ENCODE measurements at places on chromosomes 16 and 17.
A peak's percentile ranks its signal among the peaks of the same experiment; 100 is the strongest.

GRCh38 chr16:54687043-54687899, 243.4 kb upstream of the IRX5 start:
- no peak for DNase-seq

- no peak for DNase-seq
Observed at GRCh38 chr16:20940871-20941635, 40.5 kb downstream of the LYRM1 start.

- DNase-seq: no peak
Observed at GRCh38 chr16:70402916-70403659, 35.8 kb downstream of the ST3GAL2 start.

DNA sequence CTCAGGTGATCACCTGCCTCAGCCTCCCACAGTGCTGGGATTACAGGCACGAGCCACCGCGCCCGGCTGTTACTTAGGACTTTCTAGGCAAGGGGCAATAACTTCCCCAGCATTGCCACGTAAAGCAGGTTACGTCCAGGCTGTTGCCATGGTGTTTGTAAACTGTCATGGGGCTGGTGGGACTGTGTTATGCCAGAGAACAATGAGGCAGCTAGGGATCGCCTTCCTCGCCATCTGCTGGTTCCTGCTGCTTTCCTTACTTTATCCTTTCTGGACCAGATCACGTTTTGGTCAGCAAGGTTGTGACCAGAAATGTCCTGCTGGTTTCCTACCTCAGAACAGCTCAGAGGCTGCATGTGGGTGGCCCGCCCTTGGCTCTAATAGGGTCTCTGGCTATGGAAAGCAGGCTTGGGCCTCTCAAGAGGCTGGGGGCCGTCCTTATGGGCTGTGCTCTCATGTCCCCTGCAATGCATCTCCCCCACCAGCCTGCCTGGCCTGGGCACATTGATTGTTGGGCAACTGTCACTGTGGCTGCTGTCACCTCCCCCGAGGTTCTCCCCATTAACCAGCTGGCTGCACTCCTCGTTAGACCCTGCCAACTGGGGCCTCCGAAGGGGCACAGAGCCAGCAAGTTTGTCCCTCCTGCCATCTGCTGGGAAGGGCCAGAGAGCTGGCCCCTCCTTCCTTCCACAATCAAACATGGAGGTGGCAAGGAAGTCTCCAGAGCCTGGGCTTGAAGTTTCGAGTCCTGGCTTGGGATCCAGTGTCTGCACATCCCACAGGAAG, 28.2 kb upstream of the ZC3H18 start:
- DNase-seq: no peak

- no peak for DNase-seq
Observed at GRCh38 chr17:69506489-69506888, 92.0 kb downstream of the MAP2K6 start.

GRCh38 chr17:41263212-41263611, 2.0 kb upstream of the KRTAP9-6 start:
- DNase-seq: no peak

- peak; percentile 31 for DNase-seq
Observed at GRCh38 chr16:23509782-23510163, 521 bp downstream of the GGA2 start.

DNA sequence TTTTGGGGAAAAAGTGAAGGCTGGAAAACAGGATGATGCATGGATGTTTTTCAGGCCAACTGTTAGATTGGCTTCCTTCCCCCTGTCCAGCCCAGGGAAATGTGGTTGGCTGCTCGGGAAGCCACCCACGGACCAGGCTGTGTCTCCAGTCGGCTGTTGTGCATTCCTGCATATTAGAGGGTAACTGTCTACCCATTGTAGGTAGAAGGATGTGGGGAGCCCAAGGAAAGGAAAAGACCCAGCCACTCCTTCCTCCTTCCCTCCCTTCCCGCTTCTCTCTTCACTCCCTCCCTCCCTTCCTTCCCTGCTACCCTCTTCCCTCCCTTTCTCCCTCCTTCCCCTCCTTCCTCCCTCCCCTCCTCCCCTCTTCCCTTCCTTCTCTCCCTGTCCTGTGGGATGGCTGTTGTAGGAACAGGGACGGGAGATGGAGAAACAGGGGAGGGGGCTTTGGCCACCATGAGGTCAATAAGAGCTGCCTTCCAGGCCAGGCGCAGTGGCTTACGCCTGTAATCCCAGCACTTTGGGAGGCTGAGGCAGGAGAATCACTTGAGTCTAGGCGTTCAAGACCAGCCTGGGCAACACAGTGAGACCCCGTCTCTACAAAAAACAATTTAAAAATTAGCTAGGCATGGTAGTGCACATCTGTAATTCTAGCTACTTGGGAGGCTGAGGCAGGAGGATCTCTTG, 16.9 kb downstream of the SYT17 start:
- DNase-seq: no peak

- DNase-seq: peak; percentile 86
Observed at GRCh38 chr17:49031965-49032928, 35.1 kb downstream of the IGF2BP1 start.

DNA sequence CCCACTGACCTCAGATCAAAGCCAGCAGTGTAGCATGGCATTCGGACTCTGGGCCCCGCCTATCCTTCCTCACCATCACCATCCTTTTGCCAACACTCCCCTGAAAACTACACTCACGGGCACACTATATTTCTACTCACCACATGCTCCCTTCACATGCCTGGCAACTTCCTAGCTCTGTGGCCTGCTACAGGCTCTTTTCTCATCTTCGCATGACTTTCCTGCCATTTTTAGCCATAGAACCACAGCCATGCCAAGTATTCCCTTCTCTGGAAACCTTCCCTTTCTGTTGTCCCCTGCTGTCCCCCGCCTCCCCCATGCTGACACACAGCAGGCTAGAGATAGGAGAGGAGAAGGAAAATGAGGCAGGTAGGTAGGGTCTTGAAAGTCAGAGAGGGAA, 45.5 kb upstream of the MMP2 start:
- DNase-seq: no peak

DNA sequence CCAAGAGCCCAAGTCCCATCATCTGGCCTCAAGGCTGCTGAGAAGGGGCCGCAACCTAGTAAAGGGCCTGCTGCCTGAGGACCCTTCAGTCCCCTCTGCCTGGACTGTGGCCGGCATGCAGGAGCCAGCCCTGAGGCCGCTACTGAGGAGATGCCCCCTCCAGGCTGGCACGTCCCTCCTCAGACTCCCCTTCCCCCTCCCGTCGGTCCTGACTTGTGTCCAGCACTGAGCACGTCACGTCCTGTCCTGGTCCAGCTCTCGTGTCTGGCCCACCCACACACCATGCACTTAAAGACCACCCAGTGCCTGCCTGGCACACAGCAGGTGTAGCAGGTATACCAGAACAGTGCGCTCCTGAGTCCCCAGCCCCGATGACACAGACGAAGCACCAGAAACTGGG, 9.6 kb downstream of the MTHFSD start:
- DNase-seq: no peak

- no peak for DNase-seq
Observed at GRCh38 chr17:78355045-78355641, 4.7 kb downstream of the SOCS3 start.

- DNase-seq: no peak
Observed at GRCh38 chr17:40558890-40559563, 6.2 kb downstream of the CCR7 start.

DNA sequence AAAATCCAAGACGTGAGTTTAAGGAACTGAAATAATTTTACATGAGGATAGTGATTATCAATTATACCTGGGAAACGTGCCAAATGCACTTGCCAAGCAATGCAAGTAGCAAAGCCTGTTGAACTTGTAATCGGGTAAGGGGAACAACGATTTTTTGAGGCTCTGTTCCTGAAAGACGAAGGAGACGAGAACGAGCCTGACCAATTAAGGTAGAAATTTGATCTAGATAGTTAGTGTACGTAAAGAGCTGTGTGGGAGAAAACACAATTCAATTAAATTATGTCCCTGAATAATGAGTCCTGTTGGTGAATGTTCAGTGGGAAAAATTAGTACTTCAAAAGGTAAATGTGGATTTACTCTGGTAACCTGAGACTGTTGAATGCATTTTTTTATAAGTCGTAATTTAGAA, 17.7 kb upstream of the KCTD5 start:
- no peak for DNase-seq

DNA sequence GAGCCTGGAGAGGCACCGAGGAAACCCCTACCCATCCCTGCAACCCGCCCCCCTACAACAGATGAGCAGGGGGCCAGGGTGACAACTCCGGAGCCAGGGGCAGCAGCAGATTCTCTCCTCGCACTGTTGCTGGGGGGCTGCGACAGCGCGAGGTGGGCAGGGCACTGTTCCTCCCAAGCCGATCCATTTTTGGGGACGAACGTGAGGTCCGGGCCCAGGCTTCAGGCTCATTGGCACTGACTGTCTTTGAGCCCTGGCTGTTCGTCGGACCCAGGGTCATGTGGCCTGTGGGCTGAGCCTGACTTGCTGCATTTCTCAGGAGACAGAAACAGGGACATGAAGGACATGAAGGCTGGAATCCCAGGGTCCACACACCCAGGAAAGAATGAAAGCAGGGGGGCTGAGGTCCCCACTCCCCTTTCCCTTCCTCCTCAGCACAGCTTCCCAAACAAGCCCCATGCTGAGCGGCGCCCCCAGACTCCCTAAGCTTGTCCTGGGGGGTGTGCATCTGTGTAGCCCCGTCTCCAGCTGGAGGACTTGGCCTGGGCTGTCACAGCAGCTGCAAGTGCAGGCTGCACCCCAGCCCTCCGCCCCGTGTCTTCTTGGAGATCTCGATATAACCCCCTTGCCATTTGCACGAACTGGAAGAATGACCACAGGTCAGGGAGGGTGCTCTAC, 18.7 kb downstream of the CEP295NL start:
- DNase-seq: no peak

- DNase-seq: no peak
Observed at GRCh38 chr17:29066606-29067005, 23.7 kb downstream of the PIPOX start.

DNA sequence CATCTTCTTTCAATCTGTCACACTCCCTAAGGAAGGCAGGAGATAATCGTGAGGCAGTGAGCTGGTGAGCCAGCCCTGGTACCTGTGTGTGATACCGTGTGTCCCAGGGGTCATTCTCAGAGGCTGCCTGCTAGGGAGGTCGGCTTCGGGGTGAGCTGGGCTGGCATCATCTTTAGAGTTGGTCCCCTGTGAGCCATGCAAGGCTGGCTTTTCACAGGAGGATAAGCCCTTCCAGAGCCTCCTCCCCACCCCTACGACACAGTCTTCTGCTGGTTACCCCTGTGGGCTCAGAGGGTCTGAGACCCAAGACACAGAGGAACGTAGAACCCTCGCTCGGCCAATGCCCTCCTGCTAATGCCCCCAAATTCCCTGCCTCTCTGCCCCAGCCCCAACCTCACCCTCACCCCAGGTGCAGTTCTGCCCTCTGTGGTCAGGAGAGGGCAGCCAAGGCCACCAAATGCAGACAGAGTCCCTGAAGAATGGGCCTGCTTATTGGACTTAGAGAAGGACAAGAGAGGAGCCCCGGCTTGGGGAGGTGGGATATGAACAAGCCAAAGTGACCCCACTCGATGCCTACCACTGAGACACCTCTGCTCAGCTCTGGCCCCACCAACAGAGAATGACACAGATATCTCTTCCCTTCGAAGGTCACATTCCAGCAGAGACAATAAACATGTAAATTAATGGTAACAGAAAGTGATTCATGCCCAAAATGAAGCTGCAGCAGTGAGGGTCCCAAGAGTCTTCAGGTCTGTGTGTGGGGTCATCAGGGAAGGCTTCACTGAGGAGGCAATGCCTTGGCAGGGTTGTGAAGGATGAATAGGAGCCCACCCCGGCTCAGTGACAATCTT, 80.8 kb upstream of the CCL1 start:
- no peak for DNase-seq

- peak; percentile 81 for DNase-seq
Observed at GRCh38 chr17:79388556-79389295, 222.1 kb downstream of the RBFOX3 start.

- no peak for DNase-seq
Observed at GRCh38 chr16:57165938-57166337, 19.9 kb downstream of the PSME3IP1 start.

DNA sequence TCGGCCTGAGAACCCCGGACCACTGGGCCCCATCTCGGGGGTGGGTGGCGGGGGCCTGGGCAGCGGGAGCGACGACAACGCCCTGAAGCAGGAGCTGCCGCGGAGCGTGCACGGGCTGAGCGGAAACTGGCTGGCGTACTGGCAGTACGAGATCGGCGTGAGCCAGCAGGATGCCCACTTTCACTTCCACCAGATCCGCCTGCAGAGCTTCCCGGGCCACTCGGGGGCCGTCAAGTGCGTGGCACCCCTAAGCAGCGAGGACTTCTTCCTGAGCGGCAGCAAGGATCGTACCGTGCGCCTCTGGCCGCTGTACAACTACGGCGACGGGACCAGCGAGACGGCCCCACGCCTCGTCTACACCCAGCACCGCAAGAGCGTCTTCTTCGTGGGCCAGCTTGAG, 8.9 kb upstream of the SERPINF2 start:
- DNase-seq: no peak

Measured in AG08396 (cell line).